AML-193 (cell line): ENCODE measurements at places on chromosomes 4 and X.

DNA sequence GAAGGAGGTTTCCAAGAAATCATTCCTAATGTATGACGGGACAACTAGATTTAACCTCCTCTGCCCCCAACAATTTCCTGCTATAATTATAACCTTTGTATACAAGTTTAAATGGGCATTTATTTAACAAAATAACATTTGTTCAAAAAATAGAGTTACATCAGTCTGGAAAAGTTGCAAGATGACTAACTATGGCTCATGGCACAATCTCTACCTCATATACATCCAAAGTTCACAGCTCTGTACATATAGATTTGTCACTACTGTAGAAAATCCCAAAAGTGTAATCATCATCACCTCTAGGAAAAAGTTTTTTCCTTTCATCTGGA lies 3.8 kb upstream of the RPS6KA3 start:
- DNase-seq, result no peak

DNA sequence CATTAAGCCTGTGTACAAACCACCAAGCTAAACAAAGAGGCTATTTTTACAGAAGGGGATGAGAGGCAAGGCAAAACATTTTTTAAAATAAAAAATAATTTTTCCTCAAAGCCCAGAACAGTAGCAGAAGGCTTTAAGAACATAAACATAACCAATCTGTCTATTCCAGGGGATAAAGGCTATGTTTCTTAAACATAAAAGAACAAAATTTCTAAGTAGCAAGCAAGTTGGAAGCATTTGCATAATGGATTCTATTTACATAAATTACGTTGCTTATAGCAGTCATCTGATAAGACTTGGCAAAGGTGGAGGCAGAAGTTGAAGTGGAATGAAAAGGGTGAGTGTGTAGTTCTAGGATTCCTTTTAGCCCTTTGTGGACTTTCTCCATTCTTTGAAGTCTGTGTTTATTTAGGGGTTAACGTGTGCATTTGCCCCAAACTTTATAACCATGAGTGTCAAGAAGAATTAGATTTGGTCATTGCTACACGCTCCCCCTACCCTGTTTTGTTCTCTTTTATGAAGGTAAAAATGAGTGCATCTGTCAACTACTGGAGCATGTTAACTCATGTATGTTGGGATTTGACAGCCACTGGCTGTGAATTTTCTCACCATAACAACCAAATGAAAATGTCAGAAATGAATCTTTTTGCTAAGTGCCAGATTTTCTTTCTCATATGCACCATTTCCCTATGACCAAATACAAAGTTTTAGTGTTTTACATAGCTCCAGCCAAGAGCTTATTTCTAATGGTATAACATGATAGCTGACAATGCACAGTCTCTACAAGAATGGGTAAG lies 378.4 kb upstream of the IGFBP7 start:
- no peak for DNase-seq

GRCh38 chr4:180557348-180557747 lies 1685.9 kb upstream of the TENM3 start:
- no peak for DNase-seq

DNA sequence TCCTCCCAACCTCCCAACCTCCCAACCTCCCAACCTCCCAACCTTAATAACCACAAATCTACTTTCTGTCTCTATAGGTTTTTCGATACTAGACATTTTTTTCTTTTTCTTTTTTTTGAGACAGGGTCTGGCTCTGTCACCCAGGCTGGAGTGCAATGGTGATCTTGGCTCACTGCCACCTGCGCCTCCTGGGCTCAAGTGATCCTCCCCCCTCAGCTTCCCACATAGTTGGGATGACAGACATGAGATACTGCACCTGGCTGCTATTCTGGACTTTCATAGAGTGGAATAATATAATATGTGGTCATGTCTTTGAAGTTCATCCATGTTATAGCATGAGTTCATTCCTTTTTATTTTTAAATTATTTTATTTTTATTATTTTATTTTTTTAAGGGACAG lies 39.5 kb upstream of the ZFX start:
- no peak for DNase-seq

DNA sequence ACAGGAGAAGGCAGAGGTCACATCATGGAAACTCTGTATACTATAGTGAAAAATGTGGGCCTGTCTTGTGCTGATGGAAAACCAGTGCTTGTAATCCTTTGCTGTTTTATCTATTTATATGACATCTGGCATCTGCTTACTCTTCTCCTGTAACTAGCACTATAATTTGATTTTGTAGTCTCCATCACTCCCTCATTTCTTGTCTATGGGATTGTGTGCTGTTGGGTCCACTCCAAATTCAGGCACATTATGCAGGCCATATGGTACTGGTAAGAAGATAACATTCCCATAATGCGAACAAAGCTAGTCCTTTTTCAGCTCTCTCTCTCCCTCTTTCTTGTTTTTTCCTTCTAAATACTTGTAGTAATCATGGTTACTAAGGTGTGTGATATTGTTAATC lies 581.2 kb upstream of the IGFBP7 start:
- no peak for DNase-seq

DNA sequence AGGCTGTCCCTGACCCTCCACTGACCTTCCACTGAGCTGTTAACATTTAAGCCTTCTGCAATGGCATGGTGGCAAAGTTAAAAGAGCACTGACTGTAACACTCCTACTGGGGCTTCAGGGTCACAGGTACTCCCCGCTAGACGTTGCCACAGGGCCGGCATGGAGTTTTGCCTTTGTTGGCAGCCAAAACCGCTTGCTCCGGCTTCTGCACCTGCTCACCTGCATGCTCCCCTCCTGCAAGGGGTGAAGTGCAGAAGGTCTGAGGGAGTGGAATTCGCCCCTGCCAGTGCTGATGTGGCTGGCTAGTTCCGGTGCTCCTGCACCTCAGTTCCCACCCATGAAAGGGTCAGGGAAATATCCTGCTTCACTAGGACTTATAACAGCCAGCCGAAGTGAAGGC lies 571.4 kb downstream of the RAPGEF2 start:
- no peak for DNase-seq

- no peak for DNase-seq
These were observed 2.7 kb upstream of the MGARP start for GRCh38 chr4:139282721-139283075.

- DNase-seq, result no peak
These were observed 391.4 kb downstream of the SH2D1A start for GRCh38 chrX:124737771-124738170.

- DNase-seq, result no peak
These were observed at the start of gene TRIM2 for GRCh38 chr4:153204247-153204671. Gene TRIM2, plus strand, starts transcription at chr4:153204443. Its CDS starts 88 bp downstream, at chr4:153204531.

GRCh38 chr4:74583089-74583700 lies 138.3 kb downstream of the AREG start:
- DNase-seq, result no peak

GRCh38 chr4:148770848-148771247 lies 328.6 kb upstream of the NR3C2 start:
- no peak for DNase-seq

DNA sequence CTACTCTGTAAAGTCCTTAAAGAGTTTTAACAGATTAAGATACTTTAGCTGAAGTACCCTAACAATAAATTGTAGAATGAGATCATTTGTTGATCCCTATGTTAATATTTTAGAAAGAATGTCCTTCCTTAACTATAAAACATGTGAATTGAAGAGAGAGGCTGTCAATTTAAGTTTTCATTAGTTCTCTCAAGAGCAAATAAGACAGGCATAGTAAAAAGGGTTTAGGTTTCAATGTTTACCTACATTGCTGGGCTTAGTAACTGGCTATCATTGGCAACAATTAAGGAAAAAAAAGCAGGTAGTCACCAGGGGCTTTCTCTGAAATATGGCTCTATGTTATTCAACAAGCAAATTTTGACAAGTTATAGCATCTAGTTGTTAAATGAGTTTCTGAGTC lies 91.5 kb downstream of the ATRX start:
- no peak for DNase-seq

- DNase-seq, result no peak
These were observed 139.4 kb upstream of the OTUD4 start for GRCh38 chr4:145319751-145320150.

DNA sequence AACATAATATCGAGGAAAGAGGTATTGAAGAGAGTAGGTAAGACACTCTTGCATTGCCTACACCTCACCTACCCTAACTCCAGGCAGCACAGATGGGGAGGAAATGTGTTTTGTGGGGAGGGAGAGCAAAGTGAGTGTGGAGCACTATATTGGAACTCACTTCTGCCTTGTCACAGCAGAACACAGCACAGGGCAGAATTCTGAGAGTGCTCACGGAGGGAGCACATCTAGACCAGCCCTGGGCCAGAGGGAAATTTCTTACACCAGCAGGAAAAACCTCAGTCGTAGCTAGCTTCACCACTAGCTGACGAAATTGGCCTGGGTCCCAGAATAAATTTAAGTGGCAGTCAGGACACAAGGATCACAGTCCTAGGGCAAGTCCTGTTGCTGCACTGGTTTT lies 517.3 kb downstream of the TMA16 start:
- no peak for DNase-seq

GRCh38 chrX:104419211-104419610 lies 146.8 kb upstream of the IL1RAPL2 start:
- DNase-seq, result no peak

DNA sequence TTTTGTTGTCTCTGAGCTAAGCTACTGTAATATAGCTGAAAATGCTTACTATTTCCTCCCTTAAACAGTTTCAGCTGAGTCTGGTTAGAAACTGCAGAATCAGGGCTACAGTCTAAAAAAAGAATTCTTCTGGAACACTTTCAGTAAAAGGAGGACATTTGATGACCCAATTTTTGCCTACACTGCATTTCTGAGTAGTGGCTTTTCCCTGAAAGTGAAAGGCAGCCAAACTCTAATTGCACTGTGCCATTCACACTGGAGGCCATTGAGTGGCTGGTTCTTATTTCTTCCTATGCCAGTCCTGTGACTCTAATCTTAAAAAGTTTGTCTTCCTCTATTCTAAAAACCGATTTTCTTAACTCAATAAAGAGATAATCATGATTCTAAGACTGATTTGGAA lies 526.0 kb downstream of the CFAP47 start:
- no peak for DNase-seq

GRCh38 chr4:16026160-16026761 lies 57.6 kb downstream of the PROM1 start:
- peak; percentile 48 for DNase-seq

DNA sequence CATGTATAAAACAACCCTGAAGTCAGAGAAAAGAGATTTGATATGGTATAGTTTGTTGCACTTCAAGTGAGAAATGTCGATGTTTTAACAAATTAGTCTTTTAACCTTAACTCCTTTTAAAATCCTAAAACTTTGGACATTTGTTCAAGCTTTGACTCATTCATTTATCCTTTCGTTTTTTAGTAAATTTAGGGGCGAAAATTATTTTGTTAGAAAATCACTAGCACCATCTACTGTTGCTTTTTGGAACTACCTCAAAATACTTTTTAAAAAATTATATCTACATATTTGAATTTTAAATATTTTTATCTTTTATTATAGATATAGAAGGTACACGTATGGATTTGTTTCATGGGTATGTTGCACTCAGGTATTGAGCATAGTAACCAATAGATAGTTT lies 165.1 kb upstream of the POF1B start:
- no peak for DNase-seq

GRCh38 chr4:41712425-41712824 lies 36.1 kb downstream of the PHOX2B start:
- DNase-seq, result no peak

DNA sequence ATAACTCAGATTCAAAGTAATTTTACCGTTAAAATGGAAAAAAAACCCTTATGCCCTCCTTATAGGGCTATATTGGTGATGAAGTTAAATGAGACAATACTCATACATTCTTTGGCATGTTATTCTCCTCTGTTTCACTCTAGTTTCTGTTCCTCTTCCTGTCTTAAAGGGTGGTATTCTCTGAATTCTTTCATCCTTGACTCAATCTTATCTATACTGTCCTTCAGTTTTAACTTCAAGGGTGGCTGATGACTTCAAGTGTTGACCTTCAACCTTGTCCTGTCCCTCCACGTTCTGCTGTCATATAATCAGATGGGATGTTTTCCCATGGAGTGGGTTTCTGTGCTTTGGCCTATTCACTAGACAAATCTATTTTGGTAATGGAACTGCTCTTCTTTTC lies 44.0 kb downstream of the ZNF518B start:
- no peak for DNase-seq

DNA sequence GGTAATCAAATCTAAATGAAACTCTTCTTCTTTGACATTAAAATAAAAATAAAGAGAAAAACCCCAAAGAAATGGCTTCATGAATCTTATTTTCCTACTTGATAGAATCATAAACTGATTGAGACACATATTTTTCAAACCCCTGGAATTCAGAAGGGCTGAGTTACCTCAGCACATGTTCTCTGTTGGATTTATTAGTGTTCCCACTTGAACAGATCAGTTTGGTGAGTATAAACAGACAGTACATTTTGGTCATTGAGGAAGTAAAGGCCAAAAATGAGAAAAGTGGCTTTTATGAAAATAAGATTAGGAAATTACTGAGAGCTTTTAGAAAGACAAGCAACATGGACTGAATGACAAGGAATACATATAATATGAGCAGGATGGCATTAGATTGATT lies 620.4 kb downstream of the ANKRD50 start:
- DNase-seq, result no peak
